ENCODE measurements at places on chromosomes 1 and 21.

DNA sequence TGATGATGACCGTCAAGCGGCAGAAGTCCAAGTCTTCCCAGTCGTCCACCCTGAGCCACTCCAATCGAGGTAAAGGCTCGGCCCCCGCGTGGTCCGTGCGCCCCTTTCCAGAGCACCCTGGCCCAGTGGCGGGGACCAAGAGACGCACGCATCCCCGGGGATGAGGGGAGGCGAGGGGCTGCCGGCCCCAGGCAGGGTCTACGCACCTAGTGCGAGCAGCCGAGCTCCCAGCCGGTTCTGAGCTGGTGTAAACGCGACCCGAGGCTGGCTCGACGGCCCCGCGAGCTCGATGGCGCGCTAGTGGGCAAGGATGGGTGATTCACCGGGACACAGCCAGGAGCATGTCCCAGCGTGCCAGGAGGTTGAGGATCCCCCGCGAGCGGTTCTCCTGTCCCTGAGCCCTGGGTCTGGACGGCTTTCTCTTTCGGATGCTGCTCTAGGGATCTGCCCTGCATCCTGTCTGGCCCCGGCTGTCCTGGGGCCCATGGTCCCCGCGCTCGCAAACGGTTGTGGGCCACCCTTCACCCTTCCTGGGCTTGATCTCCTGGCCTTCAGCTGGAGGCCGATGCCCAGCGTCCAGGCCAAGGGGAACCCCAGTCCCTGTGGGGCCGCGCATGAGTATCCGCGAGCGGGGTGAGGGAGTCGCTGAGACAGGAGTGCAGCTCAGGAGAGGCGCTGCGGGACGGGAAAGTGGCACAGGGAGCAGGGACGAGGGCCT, 689 bp downstream of the PKP1 start:
- no peak for DNase-seq

- peak; percentile 67 for DNase-seq
These were observed 34.7 kb downstream of the RCAN1 start for GRCh38 chr21:34580181-34580700.

DNA sequence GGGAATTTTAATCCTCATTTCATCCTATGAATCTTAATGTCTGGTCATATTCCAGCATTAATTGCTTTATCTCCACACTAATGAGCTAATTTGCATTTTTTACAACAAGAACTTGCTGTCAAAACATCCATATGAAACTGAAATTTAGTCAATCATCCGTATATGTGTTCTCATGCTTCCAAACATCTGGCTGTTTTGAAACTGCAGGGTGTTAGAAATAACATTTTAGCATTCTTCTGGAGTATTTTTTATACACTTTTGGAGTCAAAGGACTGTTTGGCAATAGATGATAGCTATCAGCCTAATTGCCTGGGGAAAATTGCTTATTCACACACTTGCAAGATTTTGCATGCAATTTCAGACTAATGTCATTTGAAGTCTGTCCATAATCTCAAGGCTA, 1639.3 kb downstream of the KCNT2 start:
- DNase-seq = no peak

- DNase-seq = no peak
These were observed 180.1 kb upstream of the ESRRG start for GRCh38 chr1:216903382-216903740.

GRCh38 chr1:159646687-159647086, 59.1 kb downstream of the APCS start:
- no peak for DNase-seq

- no peak for DNase-seq
These were observed 12.3 kb upstream of the OR10J5 start for GRCh38 chr1:159548126-159548525.

DNA sequence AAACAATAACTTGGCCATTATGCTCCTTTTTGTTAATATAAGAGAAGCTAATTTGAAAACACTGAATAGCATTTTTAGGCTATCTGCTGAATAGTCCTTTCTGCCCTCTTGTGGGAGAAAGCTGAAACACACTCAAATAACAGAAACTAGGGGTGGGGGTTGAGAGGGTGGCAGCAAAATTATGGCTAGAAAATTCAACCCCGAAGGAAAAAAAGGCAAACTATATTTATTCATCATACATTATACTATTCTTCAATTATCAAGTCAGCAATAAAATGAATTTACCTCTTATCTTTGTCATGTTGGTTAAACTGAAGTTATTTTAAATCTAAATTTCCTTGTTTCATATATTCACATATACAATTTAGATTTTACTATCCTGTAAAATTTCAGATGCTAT, 255.9 kb downstream of the FAF1 start:
- DNase-seq = no peak

- DNase-seq = no peak
These were observed 110.8 kb downstream of the KCND3 start for GRCh38 chr1:111878649-111879048.
